ENCODE measurements at places on chromosomes 7 and 10.

GRCh38 chr10:78214955-78215354 lies 181.3 kb downstream of the RPS24 start:
- DNase-seq, result no peak

GRCh38 chr7:80660939-80661338 lies 22.5 kb downstream of the CD36 start:
- DNase-seq, result no peak

GRCh38 chr10:49049660-49050059 lies 65.7 kb downstream of the VSTM4 start:
- no peak for DNase-seq

DNA sequence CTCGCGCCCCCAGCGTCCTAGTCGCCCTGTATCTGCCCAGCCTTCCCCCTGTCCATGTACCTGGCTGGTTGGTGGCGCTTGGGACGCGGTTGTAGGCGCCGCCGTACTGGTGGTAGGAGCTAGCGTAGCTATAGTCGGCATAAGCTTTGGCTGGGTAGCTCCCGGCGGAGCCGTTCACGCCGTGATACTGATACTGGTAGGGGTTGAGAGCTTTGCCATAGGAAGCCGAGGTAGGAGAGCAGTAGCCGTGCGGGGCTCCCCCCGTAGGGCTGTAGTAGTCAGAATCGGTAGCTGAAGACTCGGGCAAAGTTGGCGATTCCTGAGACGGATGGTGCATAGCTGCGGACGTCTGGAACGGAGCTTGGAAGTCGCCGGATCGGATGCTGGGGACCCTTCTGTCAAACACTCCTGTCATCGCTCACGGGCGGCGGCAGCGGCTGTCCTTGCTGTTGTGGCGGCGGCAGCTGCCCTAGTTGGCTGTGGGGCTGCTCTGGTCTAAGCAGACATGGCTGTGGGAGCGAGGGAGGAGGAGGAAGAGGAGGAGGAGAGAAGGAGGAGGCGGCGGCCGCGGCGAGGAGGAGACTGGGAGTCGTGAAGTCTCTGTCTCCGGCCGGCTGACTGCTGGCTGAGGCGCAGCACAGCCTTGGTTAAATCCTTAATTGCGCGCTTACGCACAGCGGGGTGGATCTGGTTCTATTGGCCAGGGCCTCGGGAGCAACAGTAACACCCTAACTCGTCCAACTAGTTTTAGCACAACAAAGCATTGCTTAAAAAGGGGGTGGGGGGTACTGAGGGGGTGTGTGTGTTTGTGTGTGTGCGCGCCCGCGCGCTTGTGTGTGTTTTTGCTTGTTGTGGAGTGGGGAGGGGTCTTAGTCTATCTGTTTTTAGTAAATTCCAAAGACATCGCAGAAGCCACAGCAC lies at the start of gene DLX5:
TSS of gene DLX5 (minus strand) at position 623 of the 921 bp plus-strand sequence. CDS start at position 415, 208 bp downstream.
- no peak for DNase-seq

GRCh38 chr10:36720895-36721294 lies 404.5 kb upstream of the ANKRD30A start:
- no peak for DNase-seq

- no peak for DNase-seq
These were observed 69.1 kb downstream of the PRKAG2 start for GRCh38 chr7:151807846-151808245.

DNA sequence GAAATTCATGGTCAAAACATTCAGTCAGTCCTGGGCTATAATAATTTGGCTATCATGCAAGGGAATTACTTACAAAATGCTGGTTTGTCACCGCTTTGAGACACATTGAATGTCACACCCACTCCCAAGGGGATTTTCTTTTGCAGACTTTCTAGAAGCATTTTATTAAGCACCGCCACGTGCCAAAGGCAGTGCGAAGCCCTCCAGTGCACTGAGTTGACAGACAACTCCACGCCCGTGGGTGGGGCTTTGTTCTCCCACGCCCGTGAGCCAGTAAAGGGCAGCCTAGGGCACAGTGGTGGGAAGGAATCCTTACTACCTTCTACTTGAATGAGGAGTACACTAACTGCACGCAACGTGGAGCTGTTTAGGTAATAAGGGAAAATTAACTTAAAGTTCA lies 515.8 kb downstream of the KCNMA1 start:
- DNase-seq, result no peak

GRCh38 chr7:64905547-64905946 lies 2.5 kb downstream of the ZNF273 start:
- no peak for DNase-seq

DNA sequence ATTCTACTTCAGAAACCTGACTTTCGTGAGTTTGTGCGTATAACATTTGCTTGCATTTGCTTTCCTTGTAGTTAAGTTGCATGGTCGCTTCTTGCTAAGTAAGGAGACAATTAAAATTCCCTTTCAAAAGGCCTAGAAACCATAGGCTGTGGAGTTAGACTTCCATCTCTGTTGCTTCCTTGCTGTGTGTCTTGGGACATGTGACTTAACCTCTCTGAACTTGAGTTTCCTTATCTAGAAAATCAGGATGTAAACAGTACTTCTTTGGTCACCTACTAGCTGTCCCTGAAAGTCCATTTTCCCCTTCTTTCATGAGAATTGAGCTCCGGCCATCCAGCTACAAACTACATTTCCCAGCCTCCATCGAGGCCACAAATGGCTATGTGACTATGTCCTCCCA lies 89.2 kb downstream of the ITIH5 start:
- no peak for DNase-seq

- no peak for DNase-seq
These were observed 110.4 kb downstream of the RBM20 start for GRCh38 chr10:110754375-110755105.

GRCh38 chr7:111108496-111108895 lies 17.6 kb downstream of the LRRN3 start:
- DNase-seq, result no peak

DNA sequence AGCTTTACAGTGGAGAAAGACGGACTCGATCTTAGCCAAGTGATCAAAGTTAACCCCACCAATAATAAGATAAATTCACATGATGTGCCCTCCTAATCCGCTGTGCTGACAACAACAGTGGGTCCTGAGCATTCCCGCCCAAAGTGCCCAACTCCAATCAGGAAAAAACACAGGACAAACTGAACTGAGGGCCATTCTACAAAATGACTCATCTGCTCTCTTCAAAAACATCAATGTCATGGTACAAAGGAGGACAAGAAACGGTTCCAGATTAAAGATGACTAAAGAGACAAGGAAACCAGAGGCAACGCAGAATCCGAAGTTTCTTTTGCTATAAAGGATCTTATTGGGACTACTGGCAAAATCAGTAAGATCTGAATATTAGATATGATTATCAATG lies 79.4 kb downstream of the CTBP2 start:
- DNase-seq, result no peak

DNA sequence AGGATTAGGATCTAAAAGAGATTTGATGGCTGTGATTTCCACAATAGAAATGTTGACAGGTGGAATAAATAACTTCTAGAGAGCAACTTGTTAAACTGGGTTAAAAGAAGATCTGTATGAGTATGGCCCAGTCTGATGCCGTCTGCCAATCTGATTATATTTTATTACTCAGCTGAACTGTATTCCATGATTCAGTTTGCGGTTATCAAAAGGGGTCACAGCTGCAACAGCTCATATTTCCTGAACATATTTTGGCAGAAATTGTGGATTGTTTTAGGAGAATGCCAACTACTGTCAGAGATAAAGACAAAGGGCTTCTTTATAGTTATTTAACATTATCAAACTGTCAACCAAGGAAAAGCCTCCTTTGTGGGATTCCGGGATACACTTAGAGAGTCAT lies 244.8 kb upstream of the MINDY3 start:
- no peak for DNase-seq

DNA sequence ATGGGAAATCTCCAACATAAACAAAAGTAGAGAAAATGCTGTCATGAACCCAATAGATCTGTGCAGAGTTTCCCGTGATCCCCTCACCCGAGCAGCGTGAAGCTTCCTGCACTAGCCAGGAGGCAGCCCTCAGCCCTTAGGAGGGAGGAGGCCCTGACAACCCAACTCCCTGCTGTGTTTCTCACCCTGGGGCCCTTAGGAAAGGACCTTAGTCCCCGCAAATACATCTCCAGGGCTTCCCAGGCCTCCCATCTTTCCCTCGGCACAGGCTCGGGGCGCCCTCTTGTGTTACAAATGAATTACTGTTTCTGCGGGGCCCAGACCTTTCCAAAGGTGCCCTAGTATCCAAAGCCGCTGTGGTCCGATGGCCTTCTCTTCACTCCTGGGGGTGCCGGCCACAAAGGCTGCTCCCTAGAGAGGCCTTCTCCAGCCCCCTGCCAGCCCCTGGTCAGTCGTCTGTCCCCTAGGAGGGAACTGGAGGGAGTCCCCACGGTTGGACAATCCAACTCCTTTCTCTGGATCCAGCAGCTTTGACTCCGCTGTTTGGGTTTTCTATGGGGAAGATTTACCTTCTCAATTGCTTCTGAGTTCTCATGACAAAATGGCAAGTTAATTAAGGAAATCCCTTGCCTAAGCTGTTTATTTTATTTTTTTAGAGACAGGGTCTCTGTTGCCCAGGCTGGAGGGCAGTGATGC lies 49.9 kb upstream of the SH2B2 start:
- no peak for DNase-seq

- DNase-seq, result no peak
These were observed 150.9 kb downstream of the MBL2 start for GRCh38 chr10:52621635-52622079.

DNA sequence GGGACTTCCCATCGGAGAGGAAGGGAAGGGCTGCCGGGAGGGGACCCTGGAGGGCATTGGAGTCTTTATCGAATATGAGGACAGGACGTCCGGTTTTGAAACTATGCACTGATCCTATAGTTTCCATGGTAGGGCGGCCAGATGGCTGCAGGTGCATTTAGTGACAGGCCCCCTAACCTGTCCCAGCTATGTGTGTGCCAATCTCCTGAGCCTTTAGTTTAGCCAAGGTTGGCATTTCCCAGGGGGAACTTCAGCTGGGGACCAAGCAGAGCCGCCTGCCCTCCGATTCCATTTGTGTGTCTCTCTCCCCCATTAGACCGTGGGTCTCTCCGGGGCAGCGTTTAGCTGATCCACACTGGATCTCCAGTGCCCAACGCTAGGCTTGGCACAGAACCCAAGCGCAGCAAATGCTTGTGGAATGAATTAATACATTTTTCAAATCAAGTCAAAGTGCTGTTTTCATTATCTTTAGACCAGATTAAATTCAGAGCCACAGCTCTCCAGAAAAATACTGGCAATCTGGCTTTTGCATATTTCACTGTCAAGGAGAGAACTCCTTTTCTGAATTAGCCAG lies 19.9 kb downstream of the TMEM270 start:
- DNase-seq, result no peak

- DNase-seq, result no peak
These were observed 5.2 kb upstream of the HOXA2 start for GRCh38 chr7:27107391-27108381.

DNA sequence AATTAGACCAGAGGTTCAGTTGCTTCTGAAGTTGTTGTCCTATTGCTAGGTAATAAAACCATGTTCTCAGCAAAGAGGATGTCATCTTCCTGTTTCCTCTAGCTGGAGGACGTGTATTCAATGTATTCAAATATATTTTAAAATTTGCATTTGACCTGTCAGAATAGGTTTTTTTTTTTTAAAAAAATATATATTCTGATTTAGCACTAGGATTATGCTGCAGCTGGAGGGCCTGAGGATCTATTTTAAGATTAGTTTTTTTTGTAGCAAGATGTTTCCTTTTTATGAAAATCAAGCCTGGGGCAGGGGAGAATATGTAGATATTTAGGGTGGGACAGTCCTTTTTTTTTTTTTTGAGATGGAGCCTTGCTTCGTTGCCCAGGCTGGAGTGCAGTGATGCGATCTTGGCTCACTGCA lies 337.0 kb downstream of the FRMD4A start:
- DNase-seq, result no peak

GRCh38 chr7:98130959-98131358 lies 24.3 kb downstream of the LMTK2 start:
- DNase-seq, result no peak

GRCh38 chr10:85624511-85624910 lies 742.1 kb downstream of the GRID1 start:
- no peak for DNase-seq

GRCh38 chr10:86553639-86554038 lies 32.0 kb upstream of the WAPL start:
- DNase-seq, result no peak

GRCh38 chr7:83575436-83575835 lies 73.5 kb downstream of the SEMA3E start:
- DNase-seq, result no peak

DNA sequence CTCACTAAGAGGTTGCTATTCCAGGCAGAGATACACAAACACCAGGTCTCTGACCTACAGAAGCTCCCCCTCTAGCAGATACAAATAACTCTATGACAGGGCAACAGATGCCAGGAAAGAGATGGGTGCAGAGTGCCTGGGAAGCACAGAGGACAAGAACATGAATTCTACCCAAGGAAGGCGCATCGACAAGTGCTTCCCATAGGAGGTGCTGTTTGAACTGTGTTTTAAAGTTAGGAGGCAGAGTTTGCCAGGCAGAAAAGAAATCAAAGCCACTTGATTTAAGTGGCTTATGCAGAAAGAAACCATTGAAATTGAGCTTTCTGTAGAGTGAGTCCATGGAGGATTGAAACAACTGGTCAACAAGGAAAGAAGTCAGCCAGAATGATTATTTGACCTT lies 35.3 kb upstream of the EGR2 start:
- no peak for DNase-seq

- DNase-seq, result no peak
These were observed 9.8 kb downstream of the LARP4B start for GRCh38 chr10:921471-922414.

DNA sequence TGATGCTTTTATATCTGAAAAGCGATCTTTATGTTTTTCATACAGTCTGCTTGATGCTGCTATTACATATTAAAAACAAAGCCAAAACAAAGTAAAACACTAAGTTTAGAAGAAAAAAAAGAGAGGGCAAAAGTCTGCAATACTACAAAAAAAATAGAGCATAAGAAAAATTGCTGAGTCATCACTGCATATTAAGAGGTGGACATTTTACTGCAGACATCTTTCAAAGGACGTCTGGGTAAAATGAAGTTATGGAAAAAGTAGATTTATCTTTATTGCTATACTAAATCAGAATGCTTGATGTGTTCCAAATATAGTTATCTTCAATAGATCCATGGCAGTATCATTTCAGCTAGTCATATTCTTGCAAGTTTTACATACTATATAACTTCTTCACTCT lies 172.0 kb downstream of the MAGI2 start:
- no peak for DNase-seq

DNA sequence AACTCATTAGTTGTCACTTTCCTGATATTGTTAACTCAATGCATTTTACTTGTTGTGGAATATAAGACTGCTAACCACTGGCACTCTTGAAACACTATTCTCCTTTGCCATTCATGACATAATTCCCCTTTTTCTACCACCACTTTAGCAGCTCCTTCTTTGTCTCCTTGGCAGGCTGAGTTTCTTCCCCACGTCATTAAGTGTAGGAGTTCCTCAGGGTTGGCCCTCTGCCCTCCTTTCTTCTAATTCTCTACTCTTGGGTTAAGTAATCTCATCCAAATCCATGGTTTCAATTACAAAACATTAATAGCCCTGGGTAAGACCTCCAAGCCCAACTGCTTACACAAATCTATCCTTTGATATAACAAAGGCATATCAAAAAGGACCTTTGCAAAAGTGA lies 175.1 kb downstream of the HGF start:
- no peak for DNase-seq

All from CMK (cell line).